Activated CD4-positive, alpha-beta T cell treated with anti-CD3 and anti-CD28 coated beads, Interleukin-2, amount 50 U/mL, for 1 hour (primary cell): ENCODE measurements at places on chromosomes 7 and 10.
A peak's percentile ranks its signal among the peaks of the same experiment; 100 is the strongest.

DNA sequence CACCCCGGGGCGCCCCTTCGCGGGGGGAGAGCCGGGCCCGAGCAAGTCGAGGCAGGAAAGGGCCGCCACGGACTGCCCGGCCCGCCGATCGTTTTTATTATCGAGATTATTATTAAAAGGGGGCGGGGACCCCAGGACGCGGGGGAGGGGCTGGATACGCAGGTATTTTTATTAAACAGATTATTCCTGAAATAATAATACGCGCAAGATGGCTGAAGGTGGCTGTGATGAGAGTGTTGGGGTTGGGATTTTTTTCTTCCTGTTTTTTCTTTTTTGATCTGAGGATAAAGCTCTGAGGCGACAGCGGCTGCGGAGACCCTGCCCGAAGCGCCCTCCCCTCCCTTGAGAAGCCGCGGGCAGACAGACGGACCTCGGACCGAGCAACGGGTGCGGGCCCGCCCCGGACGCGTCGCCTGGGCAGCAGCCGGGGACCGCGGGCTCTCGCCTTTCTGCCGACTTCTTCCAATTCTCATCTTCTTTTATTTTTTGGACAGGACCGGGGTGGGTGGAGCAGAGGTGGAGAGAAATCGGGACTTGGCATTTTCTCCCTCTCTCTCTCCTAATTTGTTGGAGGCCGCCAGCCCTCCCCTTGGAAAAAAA lies 1.4 kb upstream of the TRIM8 start:
- DNase-seq: peak; percentile 51

DNA sequence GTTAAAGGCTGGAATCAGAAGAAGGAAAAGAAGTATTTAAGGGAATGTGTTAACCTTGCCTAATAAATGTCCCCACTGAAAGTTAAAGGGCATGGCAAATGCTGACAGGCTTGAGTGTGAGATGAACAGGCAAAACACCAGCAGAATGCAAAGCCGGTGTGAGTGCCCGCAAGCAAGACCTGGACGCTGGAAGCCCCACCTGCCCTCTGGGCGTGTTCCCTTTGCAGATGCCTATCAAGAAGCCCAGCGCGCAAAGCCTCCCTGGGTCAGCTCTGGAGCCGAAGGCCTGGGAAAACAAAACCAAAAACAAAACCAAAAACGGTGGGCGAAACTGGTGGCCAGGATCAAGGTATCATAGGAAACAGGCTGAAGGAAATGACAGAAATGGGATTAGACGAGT lies 200.3 kb downstream of the SFMBT2 start:
- DNase-seq: no peak

DNA sequence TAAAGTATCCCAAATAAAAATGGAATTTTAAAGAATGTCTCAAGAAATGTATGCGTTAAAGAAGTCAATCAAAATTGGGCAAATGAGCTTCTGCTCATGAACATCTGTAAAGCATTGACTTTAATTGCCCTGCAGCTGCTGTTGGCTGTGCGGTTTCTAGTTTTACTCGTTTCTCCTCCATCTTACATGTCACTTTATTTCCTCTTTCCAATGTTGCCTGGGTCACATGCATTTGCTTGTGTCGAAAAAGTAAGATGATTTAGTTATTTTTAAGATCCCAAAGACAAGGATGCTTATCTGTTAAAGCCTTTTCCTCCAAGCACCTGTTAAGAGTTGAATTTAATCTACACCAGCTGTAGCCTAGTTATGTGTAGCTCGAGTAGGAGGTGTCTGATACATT lies 310.4 kb downstream of the EXOC4 start:
- no peak for DNase-seq

DNA sequence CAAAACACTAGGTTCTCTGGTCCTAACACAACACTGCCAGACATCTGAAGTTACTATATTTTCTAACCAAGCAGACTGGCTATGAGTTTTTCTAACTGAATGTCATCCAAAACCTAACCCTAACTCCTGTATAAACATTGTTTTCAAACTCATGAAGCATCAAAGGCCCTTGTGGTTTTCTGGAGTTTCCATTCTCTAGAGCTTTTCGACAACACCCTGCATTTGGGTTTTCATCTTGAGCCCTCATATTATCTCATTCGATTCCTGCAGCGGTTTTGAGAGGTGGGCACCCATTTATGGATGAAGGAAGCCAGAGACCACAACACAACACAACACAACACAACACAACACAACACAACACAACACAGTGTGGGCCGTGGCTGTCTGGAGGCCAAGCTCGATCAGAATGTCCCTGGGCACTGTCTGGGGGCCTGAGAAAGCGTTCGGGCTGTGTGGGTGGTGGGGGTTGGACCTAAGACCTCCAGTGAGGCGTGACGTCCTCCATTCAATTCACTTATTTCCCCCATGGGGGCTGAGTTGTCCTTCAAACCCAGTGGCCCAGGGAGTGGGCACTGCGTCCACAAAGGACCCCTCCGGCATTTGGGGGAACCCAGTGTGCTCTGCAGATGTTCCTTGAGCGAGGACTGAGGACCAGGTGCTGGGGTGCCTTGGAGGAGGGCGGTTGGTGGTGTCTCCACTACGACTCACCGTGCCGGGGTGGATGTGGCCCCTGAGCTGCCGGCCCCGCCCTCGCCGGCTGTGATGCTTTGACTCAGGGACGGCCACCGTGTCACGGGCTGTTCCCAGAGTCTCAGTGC lies 490.4 kb downstream of the DNAJB6 start:
- peak; percentile 25 for DNase-seq

- DNase-seq: no peak
Measured at GRCh38 chr10:119443970-119444660, 98.4 kb downstream of the RGS10 start.

DNA sequence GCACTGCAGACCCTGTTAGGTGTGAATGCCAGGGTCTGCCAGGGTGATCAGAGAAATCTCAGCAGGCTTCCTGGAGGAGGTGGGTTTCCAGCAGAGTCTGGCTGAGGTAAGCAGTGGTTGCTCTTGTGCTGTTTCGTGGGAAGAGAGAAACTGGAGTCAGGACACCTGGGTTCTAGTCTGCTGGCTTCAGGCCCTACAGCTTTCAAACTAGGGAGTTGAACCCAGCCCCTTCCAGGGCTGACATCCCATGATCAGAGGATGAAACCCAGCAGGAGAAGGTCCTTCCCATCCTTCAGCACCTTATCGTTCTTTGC lies 116.8 kb downstream of the CDH23 start:
- no peak for DNase-seq

DNA sequence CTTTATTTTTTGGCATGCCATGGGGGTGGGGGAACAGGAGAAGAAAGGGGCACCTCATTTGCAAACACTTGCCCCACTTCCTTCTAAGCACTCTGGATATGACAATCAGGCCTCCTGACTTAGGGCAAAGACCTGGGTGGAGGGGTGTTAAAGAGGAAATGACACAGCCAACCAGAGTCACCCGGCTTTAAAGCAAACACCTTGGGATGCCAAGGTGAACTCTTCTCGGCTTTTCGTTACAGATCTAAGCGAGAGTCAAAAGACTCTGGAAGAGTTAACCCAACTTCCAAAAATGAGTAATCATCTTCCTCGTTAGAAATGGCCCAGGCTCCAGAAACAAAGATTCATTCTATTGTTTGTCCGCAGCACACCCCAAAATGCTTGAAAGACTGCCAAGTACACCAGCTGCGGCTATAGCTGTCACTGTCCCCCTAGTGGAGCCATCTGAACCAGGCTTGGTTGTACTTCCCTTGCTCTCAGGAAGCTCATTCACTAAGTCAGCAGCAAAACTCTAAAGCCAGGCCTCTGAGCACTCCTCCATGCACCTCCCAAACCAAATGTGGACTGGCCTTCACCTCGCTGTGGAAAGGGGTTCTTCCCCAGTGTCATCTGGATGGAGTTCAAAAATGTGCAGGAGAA lies 24.8 kb downstream of the FAM53B start:
- DNase-seq: peak; percentile 67

GRCh38 chr7:75847707-75848106 lies 31.1 kb upstream of the RHBDD2 start:
- DNase-seq: no peak
